AG04450 (cell line): ENCODE measurements at places on chromosomes 16 and 17. TPM values are rescaled to one million over a fixed set of nuclear protein-coding genes. Genes with fewer than 3 reads are reported as not detected.
A peak's percentile ranks its signal among the peaks of the same experiment; 100 is the strongest.

DNA sequence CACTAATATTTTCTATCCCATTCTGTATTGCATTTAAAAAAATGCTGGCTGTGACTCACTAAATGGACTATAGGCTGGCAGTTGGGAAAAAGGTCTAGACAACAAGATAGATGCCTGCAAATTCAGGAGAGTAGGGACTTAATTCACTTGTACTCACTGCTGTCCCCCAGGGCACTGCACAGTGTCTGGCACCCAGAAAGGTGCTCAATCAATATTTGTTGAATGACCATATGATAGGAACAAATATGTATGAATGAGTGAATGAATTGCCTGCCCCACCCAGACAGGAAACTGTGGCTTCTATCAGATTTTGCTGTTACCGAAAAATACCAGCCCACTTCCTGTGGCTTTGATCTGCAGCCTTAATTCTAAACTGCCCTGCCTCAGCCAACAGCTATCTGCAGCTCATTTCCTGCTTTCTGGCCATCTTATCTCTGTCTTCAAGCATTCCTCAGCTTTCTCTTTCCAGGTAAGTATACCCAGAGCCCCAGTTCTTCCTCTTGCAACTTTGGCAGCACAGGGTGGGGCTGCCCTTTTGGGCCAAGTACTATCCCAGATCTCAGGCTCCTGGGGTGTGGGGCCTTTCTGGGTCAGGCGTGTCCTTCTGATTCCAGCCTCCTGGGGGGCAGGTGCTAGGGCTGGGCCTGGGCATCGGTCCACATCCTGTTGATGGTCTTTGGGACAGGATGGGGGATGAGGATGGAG is 15.3 kb upstream of the TNS4 start:
- DNase-seq: no peak

Gene KRT33B
- polyA plus RNA-seq: 0.07 TPM in 1 of 2 replicates, not detected in the other

GRCh38 chr17:49063652-49064051 is 66.5 kb downstream of the IGF2BP1 start:
- no peak for DNase-seq

DNA sequence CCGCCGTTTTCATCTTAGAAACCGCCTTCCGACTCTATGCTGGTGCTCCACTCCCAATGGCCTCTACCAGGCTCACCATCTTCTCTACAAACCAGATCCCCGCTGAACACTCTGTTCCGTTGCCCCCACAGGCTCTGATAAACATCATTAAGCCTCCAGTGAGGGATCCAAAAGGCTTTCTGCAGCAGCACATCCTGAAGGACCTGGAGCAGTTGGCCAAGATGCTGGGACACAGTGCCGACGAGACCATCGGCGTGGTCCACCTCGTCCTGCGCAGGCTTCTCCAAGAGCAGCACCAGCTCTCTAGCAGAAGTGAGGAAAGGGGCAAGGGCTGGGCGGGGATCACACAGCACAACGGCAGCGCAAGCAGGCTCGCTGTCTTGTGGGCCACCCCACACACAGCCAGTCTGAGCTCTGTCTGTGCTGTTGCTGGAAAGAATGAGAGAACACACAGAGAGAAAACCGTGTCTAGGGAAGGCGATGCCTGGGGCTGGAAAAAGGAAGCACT is 33.5 kb upstream of the ENDOV start:
- DNase-seq: no peak

GRCh38 chr17:14926526-14927122 is 338.5 kb downstream of the PMP22 start:
- DNase-seq: peak; percentile 51

DNA sequence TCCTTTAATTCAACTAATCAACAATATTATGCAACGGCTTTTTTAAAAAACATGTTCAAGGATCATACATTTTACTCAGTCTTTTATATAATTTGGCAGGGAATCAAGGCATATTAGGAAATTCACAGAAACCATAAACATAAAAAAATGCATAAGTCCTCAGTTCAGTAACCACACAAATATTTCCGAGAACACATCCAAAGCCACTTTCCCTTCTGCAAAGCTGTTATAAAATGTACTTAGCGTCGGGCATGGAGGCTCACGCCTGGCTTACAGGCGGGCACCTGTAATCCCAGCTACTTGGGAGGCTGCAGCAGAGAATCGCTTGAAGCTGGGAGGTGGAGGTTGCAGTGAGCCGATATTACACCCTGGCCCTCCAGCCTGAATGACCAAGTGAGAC is 9.7 kb upstream of the ZC3H7A start:
- no peak for DNase-seq

Gene CDR2
- polyA plus RNA-seq: 128 and 138 TPM in 2 replicates

Gene CCL8
- 0.06 TPM in 1 of 2 replicates, not detected in the other for polyA plus RNA-seq

- peak; percentile 61 for DNase-seq
These were observed 5.9 kb downstream of the PHAF1 start for GRCh38 chr16:67115639-67116038.

Gene PHOSPHO1
- 0.05 and 0.09 TPM in 2 replicates for polyA plus RNA-seq
